Stimulated activated memory B cell treated with anti-CD40 and anti-IgM and Interleukin-4, amounts not matched to agents 10 μg/mL and 1 μg/mL and 100 μg/mL, for 72 hours (primary cell): ENCODE measurements at places on chromosomes 7 and 10.

GRCh38 chr7:84536271-84536870 lies 341.8 kb upstream of the SEMA3A start:
- no peak for ATAC-seq

DNA sequence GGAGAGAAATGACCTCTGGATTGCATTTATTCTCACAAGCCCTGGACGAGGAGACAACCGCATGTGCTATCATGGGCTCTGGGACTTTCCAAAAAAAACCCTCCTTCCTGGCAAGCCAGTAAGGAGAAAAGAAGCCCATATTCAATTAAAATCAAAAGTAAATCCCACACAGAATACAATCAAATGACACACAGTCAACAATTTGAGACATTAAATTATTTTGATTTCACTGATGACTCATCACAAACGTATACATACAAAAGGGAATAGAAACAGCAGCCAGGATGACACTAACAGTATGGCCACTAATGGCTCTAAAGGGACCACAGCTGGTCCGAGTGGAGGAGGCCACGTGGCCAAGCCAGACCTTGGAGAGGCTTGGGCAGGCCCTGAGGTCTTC lies 24.9 kb downstream of the LRRC20 start:
- ATAC-seq: no peak

- ATAC-seq: no peak
Observed at GRCh38 chr10:113118882-113119281, 168.8 kb downstream of the TCF7L2 start.

- no peak for ATAC-seq
Observed at GRCh38 chr10:97850446-97850845, 803 bp downstream of the GOLGA7B start.

GRCh38 chr10:30870896-30871295 lies 160.8 kb downstream of the ZNF438 start:
- no peak for ATAC-seq

DNA sequence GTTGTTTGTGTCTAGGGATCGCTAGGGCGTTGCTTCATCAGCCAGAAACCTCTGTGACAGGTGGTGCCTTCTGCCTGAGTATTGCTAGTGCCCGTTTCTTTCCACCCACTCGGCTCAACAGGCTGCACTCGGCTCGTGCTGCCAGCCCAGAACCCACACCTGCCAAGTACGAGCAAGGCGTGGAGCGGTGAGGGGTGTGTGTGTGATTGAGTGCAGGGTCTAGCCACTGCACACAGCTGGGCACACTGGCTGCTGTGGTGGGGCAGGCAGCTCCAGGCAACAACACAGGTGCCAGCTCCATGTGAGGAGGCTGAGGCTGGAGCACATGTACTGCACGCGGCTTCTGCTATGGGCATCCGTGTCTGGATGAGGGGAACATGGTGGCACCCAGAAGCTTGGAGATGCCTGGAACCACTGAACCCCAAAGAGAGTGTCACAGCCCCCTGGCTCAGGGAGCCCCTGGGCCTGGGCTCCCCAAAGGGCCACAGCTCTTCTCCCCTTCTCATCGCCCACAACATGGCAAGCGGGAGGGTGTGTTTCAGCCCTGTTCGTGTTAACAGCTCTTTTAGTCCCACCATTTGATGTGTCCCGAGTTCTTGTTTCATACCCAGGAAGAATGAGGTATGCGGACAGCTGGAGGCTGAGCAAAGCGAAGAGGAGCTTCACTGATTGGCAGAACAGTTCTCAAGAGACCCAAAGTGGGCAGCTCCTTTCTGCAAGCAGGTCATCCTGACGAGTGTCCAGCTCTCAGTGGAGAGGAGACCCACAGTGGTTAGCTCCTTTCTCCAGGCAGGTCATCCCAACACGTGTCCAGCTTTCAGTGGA lies 78.1 kb downstream of the HDAC9 start:
- peak; percentile 76 for ATAC-seq

GRCh38 chr10:121369616-121370015 lies 228.6 kb downstream of the FGFR2 start:
- no peak for ATAC-seq

GRCh38 chr10:84108797-84109196 lies 30.5 kb upstream of the GHITM start:
- ATAC-seq: no peak

DNA sequence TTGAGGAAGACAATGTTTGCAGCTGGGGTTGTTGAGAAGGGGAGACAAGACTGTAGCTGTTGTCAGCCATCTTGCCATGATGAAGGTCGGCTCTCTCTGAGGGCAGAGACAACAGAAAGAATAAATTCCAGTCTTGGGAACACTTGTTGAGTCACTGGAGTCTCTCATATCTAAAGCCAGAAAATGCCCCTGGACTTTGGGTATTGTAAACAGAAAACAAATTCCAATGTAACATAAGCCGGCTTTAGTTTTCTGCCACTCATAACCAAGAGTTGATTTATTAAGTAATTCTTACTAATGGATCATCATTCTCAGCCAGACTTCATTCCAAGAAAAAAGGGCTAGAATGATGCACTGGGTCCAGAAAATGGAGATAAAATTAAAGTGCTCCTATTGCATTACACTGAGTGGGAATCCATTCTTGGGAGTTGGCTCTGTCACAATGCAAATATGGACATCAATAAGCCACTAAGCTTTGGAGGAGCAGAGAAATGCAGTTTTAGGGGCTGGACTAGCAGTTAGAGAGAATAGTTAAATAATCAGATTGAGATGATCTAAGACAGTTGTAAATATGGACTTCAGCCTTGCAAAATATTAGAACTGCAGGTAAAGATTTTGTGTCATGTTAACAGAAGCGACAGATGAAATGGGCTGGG lies 78.9 kb downstream of the ADAM12 start:
- ATAC-seq: no peak

GRCh38 chr10:32084185-32084851 lies 28.1 kb upstream of the KIF5B start:
- no peak for ATAC-seq

GRCh38 chr10:99369126-99369525 lies 40.0 kb downstream of the CNNM1 start:
- ATAC-seq: no peak

DNA sequence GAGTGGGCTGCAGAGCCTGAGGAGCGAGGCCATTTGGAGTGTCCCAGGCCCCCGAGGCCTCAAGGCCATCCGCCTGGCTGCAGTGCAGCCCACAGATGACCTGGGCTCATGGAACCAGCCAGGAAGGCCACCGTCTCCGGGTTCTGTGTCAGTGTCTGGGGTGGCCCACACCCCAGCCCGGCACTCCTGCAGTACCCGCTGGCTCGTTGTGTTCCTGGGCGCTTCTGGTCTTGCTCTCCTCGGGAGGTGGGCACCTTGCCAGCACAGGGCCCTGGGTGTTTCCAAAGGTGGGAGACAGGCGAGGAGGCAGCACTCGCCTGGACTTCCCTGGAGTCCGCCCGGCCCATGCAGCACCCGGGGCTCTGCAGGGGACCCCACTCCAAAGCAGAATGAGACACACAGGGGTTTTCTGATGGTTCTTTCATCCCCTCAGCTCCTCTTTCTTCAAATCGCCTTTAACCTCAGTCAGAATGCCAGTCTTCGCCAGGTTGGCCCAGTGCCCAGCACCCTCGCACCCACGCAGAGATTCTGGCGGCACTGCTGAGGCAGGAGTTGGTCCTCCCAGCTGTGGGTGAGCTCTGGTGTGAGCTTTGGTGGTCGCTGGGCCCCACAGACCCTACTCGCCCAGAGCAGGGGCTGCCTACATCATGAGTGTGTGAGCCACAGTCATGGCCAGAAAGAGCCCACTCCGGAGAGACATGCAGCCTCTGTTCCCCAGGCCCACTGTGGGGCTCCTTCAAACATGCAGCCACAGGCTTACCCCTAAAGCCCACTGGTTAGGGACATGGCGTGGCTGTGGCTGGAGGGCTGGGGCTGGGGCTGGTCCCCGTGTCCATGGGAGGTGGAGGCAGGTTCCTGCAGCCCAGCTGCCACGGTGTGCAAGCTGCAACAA lies 155.7 kb downstream of the EBF3 start:
- no peak for ATAC-seq

- no peak for ATAC-seq
Observed at GRCh38 chr10:132265890-132266496, 41.8 kb downstream of the STK32C start.
